ENCODE measurements at places on chromosomes 5 and 9.

DNA sequence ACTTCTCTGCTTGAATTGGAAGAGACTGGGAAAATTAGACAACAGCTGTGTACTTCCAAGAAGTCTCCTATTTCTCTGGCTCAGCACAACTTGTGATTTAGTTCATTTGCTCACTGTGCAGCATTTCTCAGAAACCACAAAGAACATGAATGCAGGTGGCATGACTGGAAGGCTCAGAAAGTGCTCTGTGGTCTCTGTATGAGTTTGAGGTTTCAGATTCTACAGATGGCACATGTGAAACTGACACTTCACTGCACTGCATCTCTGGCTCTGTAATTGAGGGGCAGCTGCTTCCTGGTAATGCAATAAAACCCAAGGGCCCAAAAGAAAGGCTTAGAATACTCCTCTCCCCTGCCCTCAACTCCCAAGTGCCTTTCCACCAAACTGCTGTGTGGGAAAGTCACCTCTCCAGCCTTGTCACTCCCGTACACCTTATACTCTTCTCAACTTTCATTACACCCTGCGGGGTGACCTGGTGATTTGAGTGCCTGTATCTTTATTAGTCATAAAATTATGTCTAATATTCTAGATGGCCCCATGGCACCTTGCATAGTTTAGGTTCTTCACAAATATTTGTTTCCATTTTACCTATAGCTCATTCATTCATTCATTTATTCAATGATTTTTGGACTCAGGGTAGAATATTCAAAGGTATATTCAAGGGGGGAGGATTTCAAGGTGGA lies 82.5 kb downstream of the ESM1 start:
- DNase-seq, result peak; percentile 61

- DNase-seq, result no peak
Observed at GRCh38 chr5:56282951-56283350, 49.8 kb upstream of the ANKRD55 start.

GRCh38 chr9:112327718-112328450 lies 5.5 kb downstream of the PTBP3 start:
- DNase-seq, result no peak

DNA sequence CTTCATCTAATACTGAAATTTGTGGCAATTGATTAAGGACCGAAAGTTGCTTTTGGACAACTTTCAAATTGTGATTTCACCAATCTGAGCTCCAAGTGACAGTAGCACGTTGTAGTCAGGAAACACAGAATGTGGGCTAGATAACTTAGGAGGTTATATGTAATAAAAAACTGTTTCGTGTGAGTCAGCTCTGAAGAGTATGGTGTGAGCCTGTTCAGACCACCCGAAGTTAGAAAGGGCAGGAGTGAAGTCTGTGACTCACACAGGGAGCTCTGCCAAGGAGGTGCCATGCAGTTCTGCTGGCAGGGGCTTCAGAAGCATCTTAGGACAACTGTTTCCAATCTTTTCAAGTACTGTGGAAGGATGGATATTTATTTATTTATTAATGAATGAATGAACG lies 16.4 kb upstream of the ZBTB34 start:
- no peak for DNase-seq

GRCh38 chr5:36598045-36598444 lies 8.4 kb upstream of the SLC1A3 start:
- DNase-seq, result no peak

- no peak for DNase-seq
Observed at GRCh38 chr9:37555786-37556185, 20.4 kb downstream of the FBXO10 start.

- no peak for DNase-seq
Observed at GRCh38 chr5:66004216-66004615, 77.8 kb downstream of the ERBIN start.

DNA sequence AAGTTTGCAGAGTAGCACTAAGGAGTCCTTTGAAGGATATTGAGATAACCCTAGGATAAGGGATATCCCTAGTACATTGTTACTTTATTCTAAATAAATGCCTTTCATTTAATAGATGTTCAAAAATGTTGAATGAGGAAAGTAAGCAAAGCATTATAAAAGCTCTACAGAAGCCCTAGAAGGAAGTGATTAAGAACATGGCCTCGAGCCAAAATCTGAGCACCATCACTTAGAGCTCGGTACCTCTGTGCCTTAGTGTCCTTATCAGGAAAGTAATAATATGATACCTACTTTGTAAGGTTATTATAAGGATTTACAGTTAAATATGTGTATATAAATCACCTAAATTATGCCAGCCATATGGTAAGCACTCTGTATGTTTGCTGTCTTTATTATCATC lies 242.6 kb downstream of the KIAA0825 start:
- no peak for DNase-seq

DNA sequence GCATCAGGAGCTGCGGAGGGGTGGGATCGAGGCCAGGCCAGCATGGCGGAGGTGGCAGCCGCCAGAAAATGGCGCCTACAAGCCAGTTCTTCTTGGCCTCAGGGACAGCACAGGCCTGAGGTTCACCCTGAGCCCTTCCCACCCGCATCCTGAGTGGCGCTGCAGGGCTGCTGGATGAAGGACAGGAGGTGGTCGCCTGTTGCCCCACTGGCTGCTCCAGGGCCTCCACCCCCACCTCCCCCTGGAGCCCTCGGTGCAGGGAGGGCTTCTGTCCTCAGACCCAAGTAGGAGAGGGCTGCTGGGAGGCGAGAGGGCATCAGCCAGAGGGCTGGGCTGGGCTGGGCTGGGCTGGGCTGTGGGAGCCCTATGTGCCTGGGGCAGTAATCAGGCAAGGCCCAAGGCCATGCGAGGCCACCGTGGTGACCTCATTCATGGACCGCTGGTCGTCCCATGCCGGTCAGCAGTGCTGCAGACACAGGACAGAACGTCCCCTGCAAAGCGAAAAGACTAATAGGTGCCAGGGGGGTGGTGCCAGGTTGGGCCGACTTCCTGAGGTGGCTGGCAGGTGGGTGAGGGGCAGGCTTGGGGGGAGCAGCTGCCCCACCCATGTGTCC lies 13.8 kb downstream of the GPSM1 start:
- no peak for DNase-seq

DNA sequence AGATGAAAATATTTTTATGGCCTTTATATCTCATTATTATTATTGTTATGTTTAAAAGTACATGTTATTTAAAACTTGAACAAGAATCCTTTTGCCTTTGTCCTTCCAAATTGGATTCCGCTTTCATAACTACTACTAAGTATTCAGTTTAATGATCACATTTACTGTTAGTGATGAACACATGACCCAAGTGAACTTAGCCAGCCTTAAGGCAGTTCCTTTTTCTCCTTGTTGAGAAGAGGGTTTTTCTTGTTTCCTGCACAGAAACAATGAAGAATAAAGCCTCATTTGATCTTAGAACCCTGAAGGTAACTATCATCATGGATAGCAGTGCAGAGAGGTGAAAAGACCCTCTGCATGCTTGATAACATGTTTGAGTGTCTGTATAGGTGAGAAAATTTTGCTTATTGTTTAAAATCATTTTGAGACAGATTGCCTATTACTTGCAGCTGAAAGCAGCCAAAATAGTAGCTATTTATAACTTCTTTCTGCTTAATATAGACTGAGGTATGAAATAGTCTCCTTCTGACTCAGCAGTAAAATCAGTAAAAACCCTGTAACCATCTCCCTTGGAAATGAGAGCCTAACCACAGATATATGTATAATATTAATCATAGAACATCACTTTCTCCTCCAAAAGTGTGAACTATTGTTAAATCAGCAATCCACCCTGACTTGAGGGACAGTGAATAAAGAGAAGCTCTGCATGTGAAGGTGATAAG lies 266.2 kb downstream of the SPATA31D1 start:
- DNase-seq, result no peak

DNA sequence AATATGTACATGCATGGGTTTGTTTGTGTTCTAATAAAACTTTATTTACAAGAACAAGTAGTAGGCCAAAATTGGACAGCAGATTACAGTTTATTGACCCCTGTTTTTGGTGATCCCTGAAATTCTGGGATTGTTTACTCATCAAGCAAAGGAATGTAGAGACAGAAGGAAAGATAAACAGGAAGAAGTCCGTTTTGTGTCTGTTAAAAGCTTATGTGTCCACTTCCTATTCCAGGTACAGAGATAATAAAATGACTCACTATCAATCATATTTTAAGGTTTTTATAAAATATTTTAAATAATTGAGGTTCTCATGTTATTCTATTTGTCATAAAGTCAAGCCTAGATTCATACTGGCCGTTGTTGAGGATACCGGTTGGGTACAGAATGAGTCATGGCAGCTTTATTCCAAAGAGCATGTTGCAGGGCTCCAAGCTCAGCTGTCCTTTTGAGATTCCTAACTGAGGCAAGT lies 214.9 kb upstream of the DAB2 start:
- DNase-seq, result no peak

- no peak for DNase-seq
Observed at GRCh38 chr5:158063052-158063451, 204.1 kb upstream of the CLINT1 start.

- no peak for DNase-seq
Observed at GRCh38 chr5:146796911-146797310, 81.6 kb downstream of the PPP2R2B start.

GRCh38 chr9:98071737-98072136 lies 15.2 kb downstream of the NANS start:
- no peak for DNase-seq

DNA sequence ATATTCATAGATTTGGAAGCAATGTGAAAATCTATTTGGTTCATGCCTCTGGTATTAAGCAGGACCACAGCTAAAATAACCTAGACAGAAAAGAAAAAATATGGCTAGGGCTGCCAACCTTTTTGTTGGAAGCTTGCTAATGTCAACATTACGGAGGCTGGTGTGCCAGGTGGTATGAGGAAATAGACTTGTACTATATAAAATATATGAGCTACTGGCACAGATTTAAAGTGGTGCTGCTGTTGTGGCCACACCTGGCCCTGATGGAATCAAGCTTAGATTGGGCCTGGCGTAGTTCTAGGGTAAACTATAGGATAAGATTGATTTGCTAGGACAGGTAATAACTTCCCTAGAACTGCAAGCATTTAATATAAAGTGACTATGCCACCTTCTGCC lies 10.6 kb upstream of the PARP8 start:
- no peak for DNase-seq

DNA sequence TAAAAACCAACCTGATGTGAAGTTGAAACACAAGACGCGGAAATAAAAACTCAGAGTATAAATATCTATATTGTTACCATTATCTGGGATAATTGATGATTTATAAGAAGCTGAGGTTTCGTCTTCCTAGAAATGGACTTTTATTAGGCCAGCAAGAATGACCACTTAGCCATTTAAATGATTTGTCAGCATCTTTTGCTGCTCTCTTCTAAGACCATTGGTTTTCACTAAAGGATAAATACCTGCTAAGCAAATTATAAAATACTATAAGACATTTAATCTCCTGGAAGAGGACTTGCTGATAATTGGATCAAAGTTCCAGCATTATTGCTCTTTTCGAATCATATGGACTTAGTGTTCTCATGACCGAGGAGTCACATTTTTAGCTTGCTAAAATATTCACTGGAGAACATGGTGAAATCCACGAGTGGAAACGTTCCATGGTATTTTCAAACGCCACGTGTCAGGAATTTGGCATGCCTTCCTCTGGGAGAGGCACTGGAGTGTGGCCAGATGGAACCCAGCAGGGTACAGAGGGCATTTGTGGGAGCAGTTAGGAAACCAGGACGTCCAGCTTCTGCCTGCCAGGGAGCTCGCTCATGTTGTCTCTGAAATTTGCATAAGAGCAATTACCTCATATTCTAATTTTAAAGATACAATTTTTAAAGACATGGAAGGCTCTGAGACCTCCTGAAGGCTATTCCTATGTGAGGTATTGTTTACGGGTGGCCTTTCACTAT lies 43.1 kb downstream of the TNFAIP8 start:
- no peak for DNase-seq

- no peak for DNase-seq
Observed at GRCh38 chr5:27434335-27434734, 395.9 kb upstream of the CDH9 start.

DNA sequence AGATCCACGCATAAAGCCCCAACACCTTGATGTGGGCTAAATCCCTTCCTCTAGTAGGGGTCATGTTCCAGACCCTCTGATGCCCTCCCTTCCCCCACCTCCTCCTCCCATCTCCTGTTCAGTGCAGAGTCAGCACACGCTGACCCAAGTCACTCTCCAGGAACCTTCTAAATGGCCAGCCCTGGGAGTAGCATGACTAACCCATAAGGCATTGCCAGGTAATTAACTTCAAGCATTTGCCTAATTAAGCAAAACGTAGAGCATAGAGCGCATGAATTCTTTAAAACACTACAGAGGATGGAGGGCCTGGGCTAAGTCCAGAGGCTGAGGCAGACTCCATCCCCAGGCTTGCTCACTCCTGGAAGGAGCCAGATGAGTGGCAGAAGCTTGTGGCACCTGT lies 276.3 kb upstream of the MSX2 start:
- DNase-seq, result no peak

DNA sequence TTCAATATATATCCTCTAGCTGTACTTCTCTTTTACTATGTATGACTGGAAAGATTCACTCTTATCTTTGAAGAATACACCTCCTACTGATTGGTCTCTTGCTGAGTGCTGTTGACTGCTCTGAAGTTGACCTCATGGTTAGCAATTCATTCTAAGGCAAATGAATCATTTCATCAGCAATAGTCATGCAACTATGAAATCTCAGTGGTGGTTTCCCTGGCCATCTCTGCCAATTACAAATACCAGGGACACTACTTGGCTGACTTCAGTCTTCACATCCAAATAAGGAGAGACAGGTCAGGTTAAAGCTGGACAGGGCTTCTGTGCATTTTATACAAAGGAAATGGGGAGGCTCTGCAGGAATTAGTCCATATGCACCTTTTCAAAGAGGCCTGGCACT lies 333.5 kb upstream of the ACTBL2 start:
- no peak for DNase-seq

GRCh38 chr9:110788871-110789270 lies 120.3 kb downstream of the MUSK start:
- no peak for DNase-seq

GRCh38 chr5:54186108-54186507 lies 124.3 kb downstream of the ARL15 start:
- DNase-seq, result no peak

DNA sequence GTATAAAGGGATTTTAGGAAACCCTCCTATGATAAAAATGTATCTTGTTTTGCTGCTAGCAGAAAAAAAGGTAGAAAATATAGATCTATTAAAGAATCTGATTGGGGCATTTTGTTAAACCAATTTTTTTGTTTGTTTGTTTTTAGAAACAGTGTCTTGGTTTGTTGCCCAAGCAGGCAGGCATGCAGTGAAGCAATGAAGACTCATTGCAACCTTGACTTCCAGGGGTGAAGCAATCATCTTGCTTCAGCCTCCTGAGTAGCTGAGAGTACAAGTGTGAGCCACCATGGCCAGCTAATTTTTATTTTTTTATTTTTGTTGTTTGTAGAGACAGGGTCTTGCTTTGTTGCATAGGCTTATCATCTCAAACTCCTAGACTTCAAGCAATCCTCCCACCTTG lies 755.8 kb upstream of the EDIL3 start:
- no peak for DNase-seq

- no peak for DNase-seq
Observed at GRCh38 chr9:25412646-25413045, 265.6 kb downstream of the TUSC1 start.
